Naive thymus-derived CD4-positive, alpha-beta T cell (primary cell): ENCODE measurements at places on chromosomes 3 and 15. TPM values are rescaled to one million over a fixed set of nuclear protein-coding genes. Genes with fewer than 3 reads are reported as not detected.

- DNase-seq: no peak
These were observed 519.4 kb downstream of the SHQ1 start for GRCh38 chr3:72328755-72329277.

GRCh38 chr3:10855871-10856662 lies 40.0 kb downstream of the SLC6A11 start:
- DNase-seq: no peak

- DNase-seq: no peak
These were observed 53.5 kb downstream of the PLXNA1 start for GRCh38 chr3:127036209-127037020.

The RCN2 gene
- total RNA-seq: 16.7 TPM

The A4GNT gene
- not detected for total RNA-seq

The CAPN7 gene
- total RNA-seq: 32.4 and 34.4 TPM in 2 replicates

GRCh38 chr3:197882586-197882985 lies 67.4 kb upstream of the RPL35A start:
- no peak for DNase-seq

GRCh38 chr3:157871838-157872460 lies 234.3 kb downstream of the SHOX2 start:
- no peak for DNase-seq

- DNase-seq: no peak
These were observed 51.4 kb downstream of the ASTE1 start for GRCh38 chr3:130975251-130975650.

The CLSTN2 gene
- total RNA-seq: not detected

The ZNF710 gene
- 19.1 TPM for total RNA-seq

The FETUB gene
- not detected for total RNA-seq

GRCh38 chr15:86620641-86621349 lies 541.1 kb downstream of the AGBL1 start:
- DNase-seq: no peak

DNA sequence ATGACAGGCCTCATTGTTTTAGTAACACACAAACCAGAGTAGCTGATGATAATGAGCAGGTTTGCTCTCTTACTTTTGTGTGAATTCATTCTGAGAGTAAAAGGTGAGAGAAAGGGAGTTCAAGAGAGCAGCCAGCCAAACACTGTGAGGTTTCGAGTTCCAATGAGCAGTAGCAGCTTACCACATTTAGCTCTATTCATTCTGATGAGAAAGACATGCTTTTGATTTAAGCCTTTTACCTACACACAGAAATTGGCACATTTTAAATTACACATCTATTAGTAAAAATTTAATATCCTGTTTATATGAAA lies 28.0 kb downstream of the GLDN start:
- no peak for DNase-seq

DNA sequence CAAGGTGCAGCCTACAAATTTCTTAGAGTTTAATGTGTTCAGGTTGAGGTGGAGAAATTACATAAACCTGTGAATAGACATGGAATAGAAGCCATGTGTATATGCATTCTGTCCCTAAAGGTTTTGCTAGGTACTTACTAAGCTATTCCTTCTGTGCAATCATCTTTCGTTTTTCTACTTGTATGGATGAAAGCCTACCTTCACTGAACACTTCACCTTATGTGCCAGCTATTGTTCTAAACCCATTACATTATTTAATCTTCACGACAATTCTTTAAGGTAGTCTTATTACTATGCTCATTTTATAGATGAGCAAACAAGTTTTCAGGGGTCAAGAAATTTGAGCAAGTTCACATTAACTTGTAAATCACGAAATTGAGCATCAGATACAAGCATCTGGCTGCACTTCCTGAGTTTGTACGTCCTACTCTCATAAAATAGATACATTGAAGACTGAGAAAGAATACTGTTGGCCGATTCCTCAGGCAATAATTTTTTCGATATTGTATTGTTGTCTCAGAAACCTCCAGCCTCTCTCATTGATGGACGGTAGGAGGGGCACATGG lies 635 bp upstream of the RCN2 start:
- DNase-seq: no peak

- no peak for DNase-seq
These were observed 587 bp downstream of the NPHP3 start for GRCh38 chr3:132721479-132722164.

GRCh38 chr3:52005571-52005986 lies 9.9 kb upstream of the RPL29 start:
- DNase-seq: no peak

GRCh38 chr3:171553086-171553485 lies 92.9 kb upstream of the TNIK start:
- no peak for DNase-seq

GRCh38 chr3:17481116-17481515 lies 261.3 kb downstream of the TBC1D5 start:
- DNase-seq: no peak

- no peak for DNase-seq
These were observed 69.2 kb downstream of the RORA start for GRCh38 chr15:61159901-61160300.

The NR1I2 gene
- 0.42 TPM for total RNA-seq

The ISLR2 gene
- not detected for total RNA-seq

The PSTPIP1 gene
- total RNA-seq: 182 and 189 TPM in 2 replicates

DNA sequence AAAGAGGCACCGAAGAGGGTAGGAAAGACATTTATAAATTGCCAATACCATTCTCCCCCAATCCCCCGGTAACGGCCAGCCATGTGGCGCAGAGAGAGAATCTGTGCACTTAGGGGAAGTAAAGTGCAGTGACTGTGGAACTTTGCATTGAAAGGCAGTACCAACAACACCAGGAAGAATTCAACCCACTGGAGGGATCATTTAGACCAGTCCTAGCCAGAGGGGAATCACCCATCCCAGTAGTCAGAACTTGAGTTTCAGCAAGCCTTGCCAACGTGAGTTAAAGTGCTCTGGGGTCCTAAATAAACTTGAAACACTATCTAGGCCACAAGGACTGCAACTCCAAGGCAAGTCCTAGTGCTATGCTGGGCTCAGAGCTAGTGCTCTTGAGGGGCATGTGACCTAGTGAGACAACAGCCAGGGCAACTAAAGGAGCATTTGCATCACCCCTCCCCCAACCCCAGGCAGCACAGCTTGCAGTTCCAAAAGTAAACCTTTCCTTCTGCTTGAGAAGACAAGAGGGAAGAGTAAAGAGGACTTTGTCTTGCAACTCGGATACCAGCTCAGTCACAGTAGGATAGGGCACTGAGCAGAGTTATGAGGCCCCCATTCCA lies 15.0 kb downstream of the CEP70 start:
- DNase-seq: no peak

The ABHD10 gene
- total RNA-seq: 23.8 TPM

DNA sequence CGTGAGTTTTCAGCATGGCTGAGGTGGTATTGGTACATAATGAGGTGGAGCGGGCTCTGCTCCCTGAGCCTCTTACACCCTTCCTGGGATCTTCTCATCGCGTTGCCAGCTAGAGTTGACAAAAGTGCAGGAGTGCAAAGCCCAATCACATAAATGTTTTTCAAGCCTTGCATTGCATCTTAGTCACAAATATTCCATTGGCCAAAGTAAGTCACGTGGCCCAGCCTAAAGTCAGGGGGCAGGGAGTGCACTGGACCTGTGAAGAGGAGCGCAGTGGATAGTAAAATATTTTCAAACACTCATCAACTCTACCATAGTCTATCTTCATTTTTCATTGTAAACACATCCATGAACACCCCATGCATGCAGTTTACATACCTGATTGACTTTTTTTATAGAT lies 329.8 kb upstream of the NR2E3 start:
- no peak for DNase-seq

DNA sequence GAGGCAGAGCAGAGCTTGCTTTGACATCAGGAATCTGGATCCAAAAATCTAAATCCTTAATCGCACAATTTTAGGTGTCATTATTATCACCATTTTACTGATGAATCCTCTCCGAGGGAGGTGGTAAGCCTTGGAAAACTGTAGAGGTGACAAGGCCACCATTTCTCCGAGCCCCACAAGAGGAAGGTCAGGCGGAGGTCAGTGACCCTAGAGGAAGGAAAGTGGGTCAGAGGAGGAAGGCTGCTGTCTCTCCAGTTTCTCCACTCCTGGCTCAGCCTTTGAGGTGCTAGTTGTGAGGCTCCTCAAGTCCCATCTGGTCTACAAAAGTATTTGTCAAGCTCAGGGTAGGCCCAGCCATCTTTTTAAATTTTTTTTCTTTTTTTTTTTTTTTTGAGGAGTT lies 3.2 kb downstream of the DVL3 start:
- no peak for DNase-seq

The CKMT1B gene
- total RNA-seq: not detected

GRCh38 chr15:25268166-25268565 lies 170.7 kb downstream of the UBE3A start:
- no peak for DNase-seq

DNA sequence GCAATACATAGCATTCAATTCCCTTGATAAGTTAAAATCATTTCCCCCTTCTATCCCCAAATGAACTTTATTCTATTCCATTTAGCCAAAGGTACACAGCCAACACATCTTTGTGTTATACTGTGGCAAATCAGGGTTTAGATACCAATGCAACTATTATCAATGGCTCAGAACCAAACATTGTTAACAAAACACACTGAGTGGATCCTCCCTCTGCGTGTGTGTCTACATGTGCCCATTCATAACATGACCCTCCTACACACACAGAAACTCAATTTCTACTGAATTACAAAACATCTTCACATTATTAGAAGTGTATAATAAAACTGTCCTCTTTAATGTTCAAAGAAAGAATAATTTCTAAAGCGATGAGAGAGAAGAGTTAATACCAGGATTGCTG lies 1.3 kb downstream of the TTBK2 start:
- no peak for DNase-seq

The VEPH1 gene
- not detected for total RNA-seq

DNA sequence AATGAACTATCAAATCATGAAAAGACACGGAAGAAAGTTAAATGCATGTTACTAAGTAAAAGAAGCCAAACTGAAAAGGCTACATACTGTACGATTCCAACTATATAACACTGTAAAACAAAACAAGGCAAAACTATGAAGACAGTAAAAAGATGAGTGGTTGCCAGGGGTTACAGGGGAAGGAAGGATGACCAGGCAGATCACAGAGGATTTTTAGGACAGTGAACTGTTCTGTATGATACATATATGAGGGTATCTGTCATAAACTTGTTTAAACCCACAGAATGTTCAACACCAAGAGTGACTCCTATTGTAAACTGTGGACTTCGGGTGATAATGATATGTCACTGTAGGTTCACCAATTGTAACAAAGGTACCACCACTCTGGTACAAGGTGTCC lies 60.6 kb downstream of the CHSY1 start:
- DNase-seq: no peak

DNA sequence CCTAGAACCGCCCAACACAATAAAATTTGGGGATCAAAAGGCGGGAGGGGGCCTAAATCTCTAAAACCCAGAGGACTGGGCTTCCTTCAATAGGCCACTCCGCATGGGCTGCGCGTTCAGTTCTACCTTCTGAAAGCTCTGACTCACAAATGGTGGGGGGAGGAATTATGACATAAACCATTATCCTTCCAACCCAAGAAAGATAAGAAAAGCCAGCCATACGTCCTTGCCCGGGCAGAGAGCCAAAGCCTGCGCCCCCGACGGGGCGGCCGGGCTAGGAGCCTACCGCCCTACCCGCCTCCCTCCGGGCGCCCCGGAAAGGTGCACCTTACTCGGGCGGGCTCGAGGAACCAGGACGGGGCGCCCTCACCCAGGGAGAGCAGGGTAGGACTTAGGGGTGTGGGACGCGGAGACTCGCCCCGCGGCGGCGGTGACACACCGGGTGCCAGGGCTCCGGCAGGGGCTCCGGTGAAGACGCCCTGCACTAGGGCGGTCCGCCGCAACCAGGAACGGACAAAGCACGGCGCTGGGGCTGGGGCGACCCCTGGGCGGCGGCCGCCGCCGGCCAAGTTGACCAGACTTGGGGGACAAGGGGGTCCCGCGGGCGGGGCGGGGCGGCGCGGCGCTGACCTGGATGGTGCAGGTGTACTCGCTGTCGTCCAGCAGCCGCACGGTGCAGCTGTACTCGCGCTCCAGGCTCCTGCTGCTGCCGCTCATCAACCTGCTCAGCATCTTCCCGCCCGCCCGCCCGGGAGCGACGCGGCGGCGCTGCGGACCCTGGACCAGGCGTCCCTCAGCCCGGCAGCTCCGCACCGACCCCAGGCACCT lies 534 bp downstream of the FRMD5 start:
- peak; percentile 18 for DNase-seq

GRCh38 chr15:82122746-82123400 lies 77.1 kb upstream of the MEX3B start:
- DNase-seq: no peak

GRCh38 chr3:123157209-123157597 lies 44.5 kb upstream of the SEC22A start:
- DNase-seq: no peak

GRCh38 chr3:67876261-67876660 lies 221.8 kb upstream of the SUCLG2 start:
- DNase-seq: no peak

GRCh38 chr3:24521420-24522145 lies 26.9 kb upstream of the THRB start:
- no peak for DNase-seq

DNA sequence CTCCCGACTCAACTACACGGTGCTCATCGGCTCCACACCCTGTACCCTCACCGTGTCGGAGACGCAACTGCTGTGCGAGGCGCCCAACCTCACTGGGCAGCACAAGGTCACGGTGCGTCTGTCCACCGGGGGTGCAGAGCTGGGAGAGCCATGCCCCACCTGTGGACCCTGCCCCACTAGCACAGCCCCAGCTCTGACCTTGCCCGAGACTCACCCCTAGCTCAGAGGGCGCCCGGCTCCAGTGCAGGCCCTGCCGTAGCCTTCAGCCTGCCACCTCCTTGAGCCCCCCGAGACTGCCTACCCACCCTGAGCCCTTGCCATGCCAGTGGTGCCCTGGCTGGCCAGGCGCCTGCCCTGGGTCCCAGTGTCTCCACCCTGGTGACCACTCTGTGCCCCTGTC lies 34.9 kb downstream of the PLXNA1 start:
- DNase-seq: no peak

The ALDH1L1 gene
- total RNA-seq: not detected

DNA sequence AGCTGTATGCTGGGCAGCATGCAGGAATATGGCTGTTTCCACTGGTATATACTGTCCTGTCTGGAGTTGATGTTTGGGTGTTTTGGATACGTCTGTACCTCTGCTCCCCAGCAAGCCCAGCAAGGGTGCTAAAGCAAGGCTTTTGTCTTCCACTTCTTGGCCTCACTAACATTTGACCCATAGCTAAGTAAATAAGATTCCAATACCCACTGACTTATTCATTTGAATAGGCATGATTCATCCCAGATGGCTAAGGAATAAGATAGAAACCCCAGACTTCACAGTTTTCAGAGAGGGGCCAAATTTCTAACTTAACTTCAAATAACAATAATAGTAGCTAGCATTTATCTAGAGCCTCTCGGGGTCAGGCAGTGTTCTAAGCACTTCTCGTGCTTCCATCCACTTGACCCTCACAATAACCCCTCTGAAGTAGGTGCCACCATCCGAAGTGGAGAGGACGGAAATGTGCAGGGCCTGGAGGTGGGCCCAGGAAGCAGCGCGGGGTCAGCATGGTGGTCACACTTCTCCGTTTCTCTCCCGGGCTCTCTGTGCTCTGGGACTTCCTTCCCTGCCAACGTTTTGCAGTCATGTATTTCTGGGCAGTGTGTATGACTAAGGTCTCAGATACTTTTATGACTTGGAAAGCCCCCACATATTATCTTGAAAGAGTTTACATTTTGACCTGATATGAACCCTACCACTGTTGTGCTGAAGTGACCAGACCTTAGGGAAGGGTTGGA lies 39.3 kb downstream of the LRRK1 start:
- no peak for DNase-seq
